ENCODE measurements at places on chromosomes 5 and 9.

DNA sequence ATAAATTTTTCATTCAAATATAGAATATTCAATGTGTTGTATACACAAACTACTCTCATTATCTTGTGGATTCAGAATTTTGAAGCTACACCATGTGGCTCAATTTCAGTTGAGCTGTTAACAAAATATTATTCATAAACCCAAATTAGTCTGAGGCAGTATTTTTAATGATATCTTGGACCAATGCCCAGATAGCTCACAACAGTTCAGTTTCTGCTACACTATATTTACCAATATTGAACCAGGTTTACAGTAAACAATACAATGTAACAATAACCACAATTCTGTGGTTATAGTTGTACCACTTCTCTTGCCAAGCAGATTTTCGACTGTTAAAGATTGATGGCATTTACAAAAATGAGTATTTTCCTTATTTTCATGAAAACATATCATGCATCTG lies 99.9 kb downstream of the SSBP2 start:
- no peak for DNase-seq

DNA sequence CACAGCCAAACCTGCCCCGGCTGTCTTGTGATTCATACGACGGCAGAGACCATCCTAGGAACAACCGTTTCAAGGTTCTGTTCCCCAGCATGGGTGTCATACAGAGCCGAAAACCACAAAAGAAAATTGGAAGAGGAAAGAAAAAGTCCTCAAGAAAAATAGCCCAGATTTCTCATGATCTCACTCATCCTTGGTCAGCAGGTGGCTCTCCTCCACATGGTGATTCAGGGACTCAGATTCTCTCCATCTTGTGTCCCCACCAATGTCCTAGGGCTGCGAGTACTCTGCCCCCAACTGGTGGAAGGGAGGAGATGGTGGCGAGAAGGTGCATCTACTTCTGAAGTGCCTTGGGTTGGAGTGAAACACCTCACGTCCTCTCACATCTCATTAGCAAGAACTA lies 25.6 kb downstream of the PDZD2 start:
- DNase-seq, result no peak

GRCh38 chr5:15731699-15732098 lies 231.7 kb downstream of the FBXL7 start:
- DNase-seq, result no peak

DNA sequence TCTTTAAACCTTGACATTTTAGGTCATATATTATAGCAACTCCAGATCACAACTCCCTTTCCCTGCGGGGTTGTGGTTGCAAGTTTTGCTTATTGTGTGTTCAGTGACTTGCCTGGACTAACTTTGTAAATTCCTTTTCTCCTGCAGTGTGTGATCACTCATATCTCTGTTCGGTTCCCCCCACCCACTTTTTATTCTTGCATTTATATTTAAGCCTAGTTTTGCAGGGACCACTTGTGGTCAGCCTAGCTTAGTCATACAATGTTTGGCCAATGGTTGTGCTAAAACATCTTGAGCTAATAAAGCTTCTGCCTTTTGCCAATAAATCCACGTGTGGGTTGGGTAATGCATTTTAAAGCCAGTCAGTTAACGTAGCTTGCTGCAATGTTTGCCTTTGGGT lies 146.5 kb upstream of the IRX4 start:
- DNase-seq, result no peak

DNA sequence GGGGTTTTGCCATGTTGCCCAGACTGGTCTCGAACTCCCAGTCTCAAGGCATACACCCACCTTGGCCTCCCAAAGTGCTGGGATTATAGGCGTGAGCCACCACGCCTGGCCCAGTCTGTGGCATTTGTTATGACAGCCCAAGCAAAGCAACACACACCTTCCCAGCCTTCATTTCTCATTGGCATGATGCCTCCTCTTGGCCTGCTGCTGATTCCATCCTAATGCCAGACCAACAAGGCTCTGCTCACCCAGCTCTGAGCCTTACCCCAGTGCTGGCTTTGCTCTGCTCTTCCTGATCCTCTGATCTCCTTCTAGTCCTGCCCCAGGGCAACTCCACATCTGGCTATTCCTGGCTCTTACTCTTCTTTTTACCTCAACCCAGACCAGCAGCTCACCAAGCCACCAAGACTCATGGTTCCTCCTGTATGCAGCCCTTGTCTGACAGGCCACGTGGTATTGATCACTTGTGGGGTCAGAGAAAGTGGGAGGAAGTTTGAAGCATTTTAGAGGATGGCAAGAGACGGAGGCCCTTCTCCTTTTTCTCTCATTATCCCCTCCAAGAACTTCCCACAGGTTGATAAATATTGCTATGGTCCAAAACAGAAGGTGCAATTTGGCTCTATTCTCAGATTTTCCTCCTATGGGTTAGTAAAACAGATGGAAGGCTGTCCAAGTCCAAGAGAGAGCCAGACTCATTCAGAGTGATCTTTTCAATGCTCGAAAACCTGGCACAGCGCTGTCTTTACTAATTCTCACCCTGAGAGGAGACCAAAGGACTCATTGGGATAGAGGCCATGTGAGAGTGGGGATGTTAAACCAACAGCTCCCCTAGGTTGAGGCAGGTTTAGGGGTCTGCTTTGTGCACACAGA lies 958 bp downstream of the CD180 start:
- DNase-seq, result no peak

DNA sequence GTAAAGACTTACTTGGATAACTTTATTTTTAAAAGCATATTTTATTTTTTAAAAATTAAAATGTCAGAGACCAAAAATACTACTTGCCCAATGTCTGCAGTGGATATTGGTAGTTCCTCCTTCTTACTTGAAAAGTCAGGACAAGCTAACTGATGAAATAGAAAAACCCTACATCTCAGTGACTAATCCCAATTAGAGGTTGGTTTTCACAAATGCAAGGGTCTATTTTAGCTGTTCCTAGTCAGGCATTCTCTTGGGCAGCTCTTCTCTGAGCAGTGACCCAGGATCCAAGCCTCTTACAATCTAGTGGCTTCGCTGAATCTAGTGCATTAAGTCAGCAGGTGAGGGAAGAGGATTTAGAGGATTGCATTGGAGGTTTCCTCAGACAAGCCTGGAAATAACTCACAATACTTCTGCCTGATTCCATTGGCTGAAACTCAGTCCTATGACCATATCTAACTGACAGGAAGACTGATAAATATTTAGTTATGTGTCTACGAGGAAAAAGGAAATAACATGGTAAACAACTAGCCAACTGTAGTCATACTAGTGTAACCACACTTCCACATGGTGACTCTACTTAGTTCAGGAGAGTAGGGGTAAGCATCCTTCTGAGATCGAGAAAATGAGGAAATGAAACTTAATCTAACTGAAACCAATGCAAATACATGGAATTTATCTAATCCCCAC lies 34.2 kb upstream of the MIER3 start:
- no peak for DNase-seq

DNA sequence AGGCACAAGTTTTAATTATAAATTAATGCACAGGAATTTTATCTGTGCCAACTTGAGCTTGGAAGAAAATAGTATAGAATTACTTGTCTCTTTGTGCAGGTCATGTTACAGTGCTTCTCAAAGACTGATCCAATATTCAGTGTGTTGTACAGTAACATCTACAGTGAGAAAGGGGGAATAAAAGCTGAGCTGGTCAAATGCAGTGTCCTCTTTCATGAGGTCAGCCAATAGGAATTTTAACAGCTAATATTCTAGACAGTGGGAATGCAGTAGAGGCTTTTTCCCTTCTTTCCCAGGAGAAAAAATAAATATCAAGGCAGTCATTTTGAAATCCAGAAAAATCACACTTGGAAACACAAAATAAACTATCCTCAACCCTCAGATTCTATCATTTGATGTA lies 95.7 kb upstream of the ITGA1 start:
- DNase-seq, result no peak

GRCh38 chr5:43161244-43161643 lies 30.8 kb upstream of the NIM1K start:
- no peak for DNase-seq

GRCh38 chr5:80238778-80239679 lies 16.8 kb downstream of the SERINC5 start:
- DNase-seq, result no peak

- no peak for DNase-seq
Observed at GRCh38 chr5:43616535-43616934, 13.6 kb downstream of the NNT start.

DNA sequence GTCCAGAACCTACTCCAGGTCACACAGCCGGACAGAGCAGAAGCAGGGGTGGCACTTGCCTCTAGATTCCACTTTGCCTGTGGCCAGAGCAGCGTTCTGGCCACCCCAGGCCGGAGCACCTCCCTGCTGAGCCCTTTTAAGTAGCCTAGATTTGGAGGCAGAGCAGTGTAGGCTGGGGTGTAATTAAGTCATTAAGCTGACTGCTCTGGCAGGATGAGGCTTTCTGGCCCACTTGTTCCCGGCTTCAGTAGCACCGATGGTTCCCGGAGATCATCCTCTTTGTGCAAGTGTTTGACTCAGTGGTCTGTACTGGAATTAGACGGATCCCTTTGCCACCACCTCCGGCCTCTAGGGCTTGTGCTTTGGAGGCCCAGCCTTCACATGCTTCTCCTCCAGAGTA lies 281.9 kb upstream of the ANKRD55 start:
- no peak for DNase-seq

Data from AG09309 (cell line).